Caco-2 (cell line): ENCODE measurements at places on chromosomes 16 and 17. TPM values are rescaled to one million over a fixed set of nuclear protein-coding genes. Genes with fewer than 3 reads are reported as not detected.

Gene PHLPP2
- 18.8 and 20.6 TPM in 2 replicates for total RNA-seq

Gene CNGB1
- not detected in 2 replicates for total RNA-seq

Gene GOSR1
- 78.3 and 86.5 TPM in 2 replicates for total RNA-seq

Gene NME3
- 5.8 and 7.0 TPM in 2 replicates for total RNA-seq

Gene WNT3
- total RNA-seq = 8.7 and 8.8 TPM in 2 replicates

Gene METTL26
- 67.1 and 67.4 TPM in 2 replicates for total RNA-seq

DNA sequence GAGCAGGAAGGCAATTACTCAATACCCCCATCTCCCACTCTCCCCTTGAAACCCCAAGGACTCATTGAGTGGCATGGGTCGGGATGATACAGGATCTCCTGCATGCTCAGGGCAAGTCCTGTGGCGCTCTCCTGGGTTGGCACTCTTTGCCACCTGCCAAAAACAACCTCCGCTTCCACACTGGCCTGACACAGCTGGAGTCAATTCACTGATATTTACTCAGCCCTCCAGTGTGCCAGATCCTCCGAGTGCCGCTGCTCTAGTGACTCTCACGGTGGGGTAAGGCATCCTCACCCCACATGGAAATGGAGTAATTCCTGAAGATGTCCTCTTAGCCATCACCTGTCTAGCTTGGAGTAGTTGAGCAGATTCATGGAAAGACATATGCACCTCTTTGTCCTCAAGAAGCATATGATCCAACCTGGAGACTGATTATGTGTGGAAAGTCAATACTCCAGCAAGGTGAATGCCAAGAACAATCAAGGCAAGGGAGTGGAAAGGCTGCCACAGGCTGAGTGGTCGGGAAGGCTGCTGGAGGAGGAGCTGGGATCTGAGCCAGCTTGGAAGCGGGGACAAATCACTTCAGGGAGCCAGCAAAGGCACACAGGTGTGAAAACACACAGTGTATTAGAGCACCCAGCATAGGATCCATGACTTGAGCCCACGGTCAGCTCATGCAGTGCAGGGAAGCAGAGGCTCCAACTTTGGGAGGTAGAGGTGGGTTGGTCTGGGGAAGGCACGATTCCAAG is 12.6 kb upstream of the GOSR2 start:
- no peaks in the 10 kb centered on the region for H3K27me3 ChIP-seq
- H3K4me1 ChIP-seq = no peaks in the 10 kb centered on the region
- H3K4me3 ChIP-seq = no peak overlapping the region
- DNase-seq = no peak

GRCh38 chr17:47099451-47099986 is 89.6 kb downstream of the CDC27 start:
- H3K4me1 ChIP-seq = no peaks in the 10 kb centered on the region
- no peaks in the 10 kb centered on the region for H3K27me3 ChIP-seq
- no peak for DNase-seq
- peak overlapping the region; percentile 89 for H3K27ac ChIP-seq
- peak overlapping the region; percentile 84 for H3K4me3 ChIP-seq

GRCh38 chr17:4155980-4156620 is 13.1 kb downstream of the CYB5D2 start:
- H3K4me3 ChIP-seq = no peak overlapping the region
- no peaks in the 10 kb centered on the region for H3K4me1 ChIP-seq
- H3K36me3 ChIP-seq = no peaks in the 10 kb centered on the region
- no peak for DNase-seq

- no peak overlapping the region for H3K4me3 ChIP-seq
- H3K27ac ChIP-seq = no peak overlapping the region
- H3K36me3 ChIP-seq = no peaks in the 10 kb centered on the region
- DNase-seq = no peak
- no peaks in the 10 kb centered on the region for H3K4me1 ChIP-seq
These were observed 50.5 kb downstream of the IKZF3 start for GRCh38 chr17:39813631-39814030.

DNA sequence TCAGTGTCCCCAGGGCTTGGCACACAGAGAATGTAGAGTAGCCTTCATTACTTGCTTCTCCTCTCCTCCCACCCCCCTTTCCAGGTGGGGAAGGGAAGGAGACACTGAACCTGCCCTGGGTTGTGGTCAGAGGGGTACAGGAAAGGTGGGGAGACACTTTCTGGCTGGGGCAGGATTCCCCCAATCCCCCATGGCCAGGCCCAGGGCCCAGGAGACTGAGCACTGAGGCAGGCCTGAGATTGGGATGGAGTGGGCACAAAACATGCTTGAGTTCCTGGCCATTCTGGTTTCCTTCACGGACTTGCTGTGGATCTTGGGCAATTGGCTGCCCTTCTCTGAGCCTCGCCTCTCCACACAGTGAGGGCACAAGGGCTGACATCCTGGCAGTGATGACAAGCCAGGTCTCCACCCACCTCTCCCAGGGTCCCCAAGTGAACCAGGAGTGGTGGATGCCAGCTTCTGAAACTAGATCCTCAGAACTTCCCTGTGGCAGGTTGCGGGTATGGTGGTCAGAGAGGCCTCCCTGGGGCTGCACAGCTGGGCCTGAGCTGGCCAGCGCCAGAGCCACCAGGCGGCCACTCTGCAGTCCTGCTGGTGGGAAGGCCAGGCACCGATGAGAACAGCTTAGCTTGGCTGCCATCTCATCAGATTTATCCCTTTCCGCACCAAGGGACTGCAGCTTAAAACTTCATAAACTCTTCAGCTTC is 9.3 kb downstream of the ZNF629 start:
- peaks cover 2% of the 10 kb centered on the region for H3K36me3 ChIP-seq
- no peaks in the 10 kb centered on the region for H3K27me3 ChIP-seq
- H3K4me1 ChIP-seq = peaks cover 12% of the 10 kb centered on the region
- peak overlapping the region; percentile 91 for H3K27ac ChIP-seq
- DNase-seq = no peak
- H3K4me3 ChIP-seq = no peak overlapping the region

- H3K4me3 ChIP-seq = no peak overlapping the region
- H3K36me3 ChIP-seq = no peaks in the 10 kb centered on the region
- H3K27ac ChIP-seq = no peak overlapping the region
- H3K4me1 ChIP-seq = peaks cover 22% of the 10 kb centered on the region
- H3K27me3 ChIP-seq = no peaks in the 10 kb centered on the region
These were observed 5.7 kb downstream of the ZNF319 start for GRCh38 chr16:57994778-57995177.

- H3K36me3 ChIP-seq = no peaks in the 10 kb centered on the region
- no peaks in the 10 kb centered on the region for H3K27me3 ChIP-seq
- peaks cover 6% of the 10 kb centered on the region; the same call in 1 of the 2 replicates for H3K4me1 ChIP-seq
- H3K27ac ChIP-seq = peak overlapping the region; percentile 8
- peak overlapping the region; percentile 87 for H3K4me3 ChIP-seq
These were observed 516 bp downstream of the SLC16A6 start for GRCh38 chr17:68290268-68290954.

- peak; percentile 49 for DNase-seq
- H3K36me3 ChIP-seq = no peaks in the 10 kb centered on the region
- no peaks in the 10 kb centered on the region for H3K27me3 ChIP-seq
These were observed 20.4 kb upstream of the YPEL2 start for GRCh38 chr17:59311051-59311468.

DNA sequence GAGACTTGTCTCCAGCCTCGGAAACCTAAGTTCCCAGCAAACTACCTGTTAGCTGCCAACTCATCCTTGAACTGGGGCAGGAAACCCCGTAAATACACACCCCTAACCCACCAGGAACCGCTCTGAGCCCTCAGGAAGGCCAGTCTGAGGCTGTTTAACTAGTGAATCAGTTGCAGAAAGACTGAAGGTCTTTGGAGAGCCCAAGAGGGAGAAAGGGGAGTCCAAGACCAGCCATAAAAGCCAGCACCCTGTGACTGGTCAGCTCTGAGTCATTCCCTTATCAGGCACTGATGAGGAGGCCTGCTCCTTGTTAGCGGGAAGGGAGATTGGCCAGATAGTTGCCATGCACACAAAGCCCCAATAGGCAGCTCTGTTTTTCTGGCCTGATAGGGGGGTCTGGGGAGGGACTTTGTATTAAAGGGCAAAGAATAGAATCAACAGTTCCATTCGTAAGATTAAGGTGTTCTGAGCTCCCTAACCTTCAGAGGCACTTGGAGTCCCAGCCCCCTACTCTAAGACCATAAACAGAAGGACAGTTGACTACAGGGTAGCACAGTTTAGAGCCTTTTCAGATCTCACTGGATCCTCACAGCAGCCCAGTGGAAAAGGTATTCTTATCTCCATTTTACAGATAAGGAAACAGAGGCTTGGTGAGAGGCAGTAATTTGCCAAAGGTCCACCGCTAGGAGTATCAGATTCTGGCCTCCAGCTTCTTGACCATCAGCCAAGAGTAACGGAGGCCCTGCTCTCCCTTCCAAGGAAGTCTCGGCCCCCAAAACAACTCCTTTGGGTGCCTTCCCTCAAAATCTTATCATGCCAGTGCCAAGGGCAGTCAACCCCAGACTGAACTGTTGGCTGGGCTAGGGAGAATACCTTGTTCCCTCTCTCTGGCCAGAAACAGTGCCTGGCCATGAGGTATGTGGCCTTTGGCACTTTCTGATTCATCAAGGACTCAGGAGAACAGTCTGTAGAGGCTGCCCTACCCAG is 2.2 kb upstream of the KRT19 start:
- H3K27me3 ChIP-seq = no peaks in the 10 kb centered on the region
- H3K27ac ChIP-seq = peak overlapping the region; percentile 98

GRCh38 chr16:66902648-66903543 is 15.8 kb downstream of the CDH16 start:
- H3K4me1 ChIP-seq = peaks cover 58% of the 10 kb centered on the region
- no peak overlapping the region for H3K27ac ChIP-seq
- no peaks in the 10 kb centered on the region for H3K36me3 ChIP-seq
- no peak for DNase-seq
- no peak overlapping the region for H3K4me3 ChIP-seq

DNA sequence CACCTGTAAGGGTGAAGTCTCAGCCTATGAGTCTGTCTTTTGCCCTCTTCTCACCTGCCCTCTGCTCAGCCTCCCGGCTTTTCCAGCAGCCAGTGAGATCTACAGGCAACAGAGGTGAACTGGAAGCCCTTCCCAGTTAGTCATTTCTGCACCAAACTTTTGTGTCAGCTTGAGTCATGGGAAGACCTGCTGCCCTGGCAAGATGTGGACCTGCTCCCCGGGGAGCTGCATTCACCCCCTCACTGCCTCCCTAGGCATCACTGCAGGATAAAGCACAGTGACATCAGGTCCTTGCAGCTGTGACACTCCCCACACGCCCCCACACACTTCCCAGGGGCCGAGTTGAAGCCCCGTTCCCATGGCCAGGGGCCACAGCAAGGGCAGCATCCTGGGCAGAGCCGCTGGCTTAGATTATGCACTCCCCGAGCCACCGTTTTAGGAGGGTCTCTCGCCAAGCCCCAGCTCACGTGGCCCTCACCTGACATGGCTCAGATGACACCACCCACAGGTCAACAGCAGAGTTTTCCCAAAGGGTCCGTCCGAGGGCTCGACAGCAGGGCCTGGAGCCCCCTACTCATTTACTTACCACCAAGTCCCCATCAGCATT is 6.5 kb upstream of the ABR start:
- no peak overlapping the region for H3K27ac ChIP-seq
- H3K4me3 ChIP-seq = no peak overlapping the region
- no peaks in the 10 kb centered on the region for H3K36me3 ChIP-seq
- H3K27me3 ChIP-seq = no peaks in the 10 kb centered on the region

DNA sequence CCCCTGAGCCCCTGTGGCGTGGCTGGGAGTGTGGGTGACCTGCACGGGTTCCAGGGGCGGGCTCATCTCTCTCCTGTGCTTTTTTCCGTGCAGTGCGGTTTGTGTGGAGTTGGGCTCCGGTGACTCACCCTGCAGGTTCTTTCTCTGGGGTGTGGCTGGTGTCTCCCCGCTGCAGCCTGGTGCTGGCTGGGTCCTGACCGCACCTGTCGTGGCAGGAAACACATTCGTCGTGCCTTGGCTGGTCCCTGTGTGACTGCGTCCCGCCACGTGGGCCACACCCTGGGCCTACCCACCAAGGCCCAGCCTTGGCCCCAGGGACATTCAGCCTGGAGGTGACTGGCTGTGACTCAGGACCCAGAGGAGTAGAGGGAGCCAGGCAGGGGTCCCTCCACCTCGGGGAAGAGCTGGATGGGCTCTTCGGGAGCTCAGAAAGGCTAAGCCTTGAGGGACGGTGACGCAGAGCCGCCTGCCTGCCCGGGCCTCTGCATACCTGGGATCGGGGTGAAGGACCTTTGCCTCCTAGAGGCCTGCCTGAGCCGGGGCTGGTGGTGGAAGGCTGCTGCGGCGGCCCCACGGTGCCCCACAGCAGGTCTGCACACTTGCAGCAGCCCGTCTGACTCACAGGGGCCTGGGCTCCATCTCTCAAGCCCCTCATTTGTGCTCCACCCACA is 7.8 kb downstream of the TRAF7 start:
- no peaks in the 10 kb centered on the region for H3K4me1 ChIP-seq
- peaks cover 1% of the 10 kb centered on the region; the same call in 1 of the 2 replicates for H3K36me3 ChIP-seq
- no peaks in the 10 kb centered on the region for H3K27me3 ChIP-seq
- H3K27ac ChIP-seq = no peak overlapping the region
- H3K4me3 ChIP-seq = no peak overlapping the region
- no peak for DNase-seq

GRCh38 chr17:57532556-57532955 is 212.5 kb downstream of the CCDC182 start:
- no peaks in the 10 kb centered on the region for H3K27me3 ChIP-seq
- DNase-seq = no peak
- peaks cover 41% of the 10 kb centered on the region for H3K4me1 ChIP-seq
- no peak overlapping the region for H3K4me3 ChIP-seq
- peak overlapping the region; percentile 29 for H3K27ac ChIP-seq

DNA sequence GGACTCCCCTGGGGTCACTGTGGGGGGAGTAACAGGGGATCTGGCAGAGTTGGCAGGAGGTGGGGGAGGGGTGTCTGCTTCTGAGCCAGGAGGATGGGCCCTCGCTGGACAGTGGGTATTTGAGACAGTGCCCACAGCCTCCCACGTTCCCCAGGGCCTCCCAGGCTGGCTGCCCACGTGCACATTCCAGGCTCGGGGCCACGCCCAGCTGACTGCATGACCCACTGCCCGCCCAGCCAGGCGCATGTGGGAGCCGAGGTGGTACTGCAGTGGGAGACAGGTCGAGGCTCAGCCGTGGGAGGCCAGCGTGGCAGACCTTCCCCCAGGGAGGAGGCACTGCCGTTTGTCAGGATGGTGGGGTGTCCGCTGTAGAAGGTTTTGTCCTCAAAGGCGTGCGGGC is 38.8 kb downstream of the BAHCC1 start:
- peaks cover 4% of the 10 kb centered on the region for H3K4me1 ChIP-seq
- H3K36me3 ChIP-seq = no peaks in the 10 kb centered on the region
- no peaks in the 10 kb centered on the region for H3K27me3 ChIP-seq
- DNase-seq = no peak

- no peaks in the 10 kb centered on the region for H3K36me3 ChIP-seq
- no peak overlapping the region for H3K4me3 ChIP-seq
- no peaks in the 10 kb centered on the region; the same call in 1 of the 2 replicates for H3K27me3 ChIP-seq
- no peak for DNase-seq
- H3K27ac ChIP-seq = no peak overlapping the region
- H3K4me1 ChIP-seq = no peaks in the 10 kb centered on the region
These were observed 132.0 kb downstream of the PRKCB start for GRCh38 chr16:23967775-23968174.

- H3K27ac ChIP-seq = no peak overlapping the region
- no peak overlapping the region for H3K4me3 ChIP-seq
- H3K4me1 ChIP-seq = no peaks in the 10 kb centered on the region
- no peaks in the 10 kb centered on the region; the same call in 1 of the 2 replicates for H3K27me3 ChIP-seq
- no peak for DNase-seq
- no peaks in the 10 kb centered on the region for H3K36me3 ChIP-seq
These were observed 12.1 kb upstream of the DCAF7 start for GRCh38 chr17:63537991-63538692.

- no peak overlapping the region for H3K4me3 ChIP-seq
- H3K27ac ChIP-seq = no peak overlapping the region
- H3K27me3 ChIP-seq = no peaks in the 10 kb centered on the region
- no peaks in the 10 kb centered on the region for H3K4me1 ChIP-seq
- DNase-seq = no peak
These were observed 939.9 kb upstream of the SOX9 start for GRCh38 chr17:71180801-71181385.

- peak; percentile 69 for DNase-seq
- no peaks in the 10 kb centered on the region for H3K27me3 ChIP-seq
- peak overlapping the region; percentile 63 for H3K4me3 ChIP-seq
- H3K27ac ChIP-seq = peak overlapping the region; percentile 92
- peaks cover 2% of the 10 kb centered on the region; the same call in 1 of the 2 replicates for H3K36me3 ChIP-seq
These were observed 14.9 kb downstream of the SPATA32 start for GRCh38 chr17:45246861-45247428.
